ENCODE measurements at places on chromosomes 6 and 20. TPM values are rescaled to one million over a fixed set of nuclear protein-coding genes. Genes with fewer than 3 reads are reported as not detected.

DNA sequence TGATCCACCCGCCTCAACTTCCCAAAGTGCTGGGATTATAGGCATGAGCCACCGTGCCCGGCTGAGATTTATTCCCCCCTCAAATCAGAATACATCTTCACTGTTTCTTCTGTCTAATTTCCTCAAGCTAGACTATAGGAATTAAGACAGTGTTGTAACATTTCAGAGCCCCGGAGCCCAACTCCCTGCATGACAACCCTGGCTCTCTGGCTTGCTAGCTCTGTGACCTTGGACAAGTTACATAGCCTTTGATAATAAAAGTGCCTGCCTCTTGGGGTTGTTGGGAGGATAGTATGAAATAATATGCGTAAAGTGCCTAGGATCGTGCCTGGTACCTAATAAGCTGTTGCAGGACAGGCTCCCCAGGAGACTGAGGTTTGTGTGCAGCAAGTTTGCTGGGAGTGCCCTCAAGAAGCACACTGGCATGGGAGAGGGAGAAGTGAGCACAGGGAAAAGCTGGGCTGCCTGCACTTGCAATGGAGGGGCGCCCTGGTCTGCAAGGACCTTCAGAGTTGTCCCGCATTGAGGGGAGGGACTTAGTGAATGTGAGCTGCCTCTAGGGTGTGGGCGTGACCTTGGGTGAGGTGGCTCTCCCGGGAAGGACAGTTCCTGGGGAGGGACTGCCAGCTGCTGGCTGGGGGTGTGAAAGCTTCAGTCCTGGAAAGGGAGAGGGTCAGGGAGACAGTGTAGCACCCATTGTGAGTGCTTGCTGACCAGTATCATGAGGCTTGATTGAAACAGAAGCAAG is 43.4 kb downstream of the TAF8 start:
- H3K4me1 ChIP-seq, result no peaks in the 10 kb centered on the region
- H3K4me3 ChIP-seq, result no peak overlapping the region
- DNase-seq, result no peak
- no peaks in the 10 kb centered on the region for H3K36me3 ChIP-seq
- no peaks in the 10 kb centered on the region for H3K27me3 ChIP-seq
- no peak overlapping the region for H3K27ac ChIP-seq

GRCh38 chr6:13099771-13100170 is 228.6 kb downstream of the TBC1D7 start:
- no peaks in the 10 kb centered on the region for H3K36me3 ChIP-seq
- DNase-seq, result no peak
- H3K27ac ChIP-seq, result no peak overlapping the region
- H3K27me3 ChIP-seq, result no peaks in the 10 kb centered on the region

- H3K27me3 ChIP-seq, result no peaks in the 10 kb centered on the region
- no peaks in the 10 kb centered on the region for H3K36me3 ChIP-seq
- no peak for DNase-seq
- no peaks in the 10 kb centered on the region for H3K4me1 ChIP-seq
These were observed 94.9 kb upstream of the CD83 start for GRCh38 chr6:14022673-14023072.

DNA sequence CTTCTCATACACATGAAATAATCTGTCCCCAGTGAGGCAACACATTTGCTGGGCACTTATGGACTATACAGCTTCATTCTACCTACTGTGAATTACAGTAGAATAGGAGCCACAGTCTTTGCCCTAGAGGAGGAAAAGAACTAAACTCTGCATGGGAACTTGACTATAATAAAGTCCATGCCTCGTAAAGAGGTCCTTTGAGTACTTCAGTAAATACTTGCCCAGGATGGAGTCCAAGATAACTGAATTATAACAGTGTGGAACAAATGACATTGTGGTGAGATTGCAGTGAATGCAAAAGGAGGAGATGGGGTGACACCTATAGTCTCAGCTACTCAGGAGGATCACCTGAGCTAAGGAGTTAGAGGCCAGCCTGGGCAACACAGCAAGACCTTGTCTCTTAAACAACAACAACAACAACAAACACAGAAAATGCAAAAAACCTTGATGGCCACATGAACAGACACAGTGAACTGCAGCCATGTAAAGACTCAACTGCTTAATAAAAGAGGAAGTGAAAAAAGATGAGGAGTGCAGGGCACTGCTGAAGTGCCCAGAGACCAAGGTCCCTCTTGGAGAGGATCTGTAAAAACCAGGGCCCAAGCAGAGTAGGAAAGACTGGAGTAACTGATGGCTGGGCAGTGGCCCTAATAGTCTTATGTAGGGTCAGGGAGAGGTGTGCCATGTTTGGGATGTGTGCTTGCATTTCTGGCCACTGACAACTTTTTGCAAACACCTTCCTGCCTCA is 3.7 kb downstream of the MRPS18A start:
- no peak overlapping the region for H3K4me3 ChIP-seq
- no peaks in the 10 kb centered on the region for H3K27me3 ChIP-seq
- no peaks in the 10 kb centered on the region for H3K36me3 ChIP-seq
- no peak overlapping the region for H3K27ac ChIP-seq

GRCh38 chr20:620246-620645 is 10.1 kb upstream of the TCF15 start:
- H3K4me3 ChIP-seq, result no peak overlapping the region
- no peaks in the 10 kb centered on the region for H3K36me3 ChIP-seq
- DNase-seq, result no peak
- no peak overlapping the region for H3K27ac ChIP-seq
- no peaks in the 10 kb centered on the region for H3K4me1 ChIP-seq
- no peaks in the 10 kb centered on the region for H3K27me3 ChIP-seq

GRCh38 chr6:91166271-91167046 is 579.6 kb upstream of the MAP3K7 start:
- no peak for DNase-seq
- H3K27ac ChIP-seq, result no peak overlapping the region
- no peaks in the 10 kb centered on the region for H3K27me3 ChIP-seq
- no peak overlapping the region for H3K4me3 ChIP-seq
- no peaks in the 10 kb centered on the region for H3K4me1 ChIP-seq
- H3K36me3 ChIP-seq, result no peaks in the 10 kb centered on the region

DNA sequence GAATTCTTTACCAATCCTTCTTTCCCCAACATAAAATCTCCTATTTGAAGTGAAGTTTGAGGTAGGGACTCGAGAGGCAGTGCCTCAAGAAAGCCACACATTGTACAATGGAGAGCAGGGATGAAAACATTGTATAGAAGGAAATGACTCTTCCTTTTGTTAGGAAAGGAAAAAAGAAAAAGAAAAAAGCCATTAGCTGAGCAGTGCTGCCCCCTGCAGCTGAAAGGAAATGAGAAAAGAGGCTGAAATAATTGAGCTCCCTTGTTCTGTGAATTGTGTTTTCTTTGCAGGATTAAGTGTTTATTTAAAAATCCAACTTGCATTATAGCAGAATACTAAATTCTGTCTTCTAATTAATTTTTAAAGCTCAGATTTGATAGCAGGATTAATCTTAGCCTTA is 162.9 kb upstream of the SASH1 start:
- no peak for DNase-seq
- no peaks in the 10 kb centered on the region for H3K27me3 ChIP-seq
- no peaks in the 10 kb centered on the region for H3K36me3 ChIP-seq

DNA sequence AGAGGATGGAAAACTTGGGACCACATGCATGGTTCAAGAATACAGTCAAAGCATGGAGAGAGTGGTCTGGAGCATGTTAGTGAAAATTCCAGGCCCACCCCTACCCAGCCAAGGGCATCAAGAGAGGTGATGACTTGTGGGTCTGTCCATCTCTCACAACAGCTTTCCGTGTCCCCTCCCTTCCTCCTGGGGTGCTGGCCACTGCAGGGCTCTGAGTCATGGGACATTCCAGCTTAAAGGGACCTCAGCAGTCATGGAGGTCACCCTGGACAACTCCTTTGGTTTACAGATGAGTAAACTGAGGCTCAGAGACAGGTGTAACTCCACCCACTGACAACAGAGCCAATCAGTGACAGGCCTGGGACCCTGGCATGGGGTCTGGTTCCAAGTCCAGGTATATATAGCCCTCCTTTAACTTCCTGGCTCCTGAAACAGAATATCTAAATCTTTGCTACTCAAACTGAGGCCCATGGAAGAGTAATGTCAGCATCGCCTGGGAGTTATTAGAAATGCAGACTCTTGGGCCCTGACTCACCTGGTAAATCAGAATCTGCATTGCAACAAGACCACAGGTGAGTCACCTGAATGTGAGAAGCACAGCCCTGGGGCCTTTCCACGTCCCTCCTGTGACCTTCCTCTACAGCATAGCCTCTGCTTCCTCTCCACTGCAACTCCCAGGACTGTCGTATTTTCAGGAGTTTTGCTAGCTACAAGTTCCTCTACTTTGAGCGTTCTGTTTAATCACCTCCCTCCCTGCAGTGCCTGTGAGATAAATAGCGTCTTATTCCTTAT is 170.2 kb downstream of the ZDHHC14 start:
- DNase-seq, result no peak
- H3K36me3 ChIP-seq, result no peaks in the 10 kb centered on the region
- no peak overlapping the region for H3K27ac ChIP-seq

DNA sequence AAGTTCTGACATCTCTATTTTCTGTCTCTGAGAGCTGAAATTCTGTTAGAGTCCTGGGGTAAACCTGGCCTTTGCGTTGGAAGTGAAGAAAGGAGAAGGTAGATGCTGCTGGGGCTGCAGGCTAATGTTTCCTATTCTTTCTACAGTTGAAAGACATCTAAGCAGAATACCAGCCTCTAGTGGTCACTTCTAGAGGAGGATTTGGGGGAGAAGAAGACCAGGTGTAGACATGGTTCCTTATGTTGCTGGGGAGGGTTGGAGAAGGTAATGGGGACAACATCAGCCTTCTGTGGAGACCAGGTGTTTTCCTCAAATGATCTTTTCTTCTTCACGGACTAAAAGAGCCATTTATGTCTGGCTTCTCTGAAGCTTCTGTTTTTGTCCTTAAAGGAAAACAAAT is 62.6 kb downstream of the BTBD3 start:
- H3K4me3 ChIP-seq, result no peak overlapping the region
- H3K36me3 ChIP-seq, result no peaks in the 10 kb centered on the region
- no peak for DNase-seq
- H3K4me1 ChIP-seq, result no peaks in the 10 kb centered on the region
- no peak overlapping the region for H3K27ac ChIP-seq

GRCh38 chr6:142819603-142820337 is 125.2 kb downstream of the HIVEP2 start:
- no peaks in the 10 kb centered on the region for H3K27me3 ChIP-seq
- peak overlapping the region; percentile 32 for H3K4me3 ChIP-seq
- peaks cover 32% of the 10 kb centered on the region for H3K4me1 ChIP-seq
- DNase-seq, result no peak

- no peaks in the 10 kb centered on the region for H3K36me3 ChIP-seq
- DNase-seq, result no peak
- H3K4me1 ChIP-seq, result peaks cover 7% of the 10 kb centered on the region
- no peaks in the 10 kb centered on the region for H3K27me3 ChIP-seq
These were observed 162.2 kb downstream of the NKAIN2 start for GRCh38 chr6:123965894-123966293.

DNA sequence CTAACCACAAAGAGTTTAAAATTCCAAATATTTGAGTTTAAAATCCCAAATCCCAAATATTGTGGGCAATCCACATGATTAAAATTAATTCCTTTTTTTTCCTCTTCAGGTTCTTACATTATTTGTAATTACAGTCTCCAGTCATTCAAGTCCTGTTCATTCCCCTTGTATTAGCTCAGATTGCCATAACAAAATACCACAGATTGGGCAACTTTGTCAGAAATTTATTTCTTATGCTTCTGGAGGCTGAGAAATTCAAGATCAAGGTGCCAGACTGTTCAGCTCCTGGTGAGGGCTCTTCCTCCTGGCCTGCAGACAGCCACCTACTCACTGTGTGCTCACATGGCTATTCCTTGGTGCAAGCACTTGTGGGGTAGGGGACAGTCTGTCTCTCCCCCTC is 105.5 kb downstream of the ARMC2 start:
- H3K4me1 ChIP-seq, result no peaks in the 10 kb centered on the region
- DNase-seq, result no peak
- H3K27ac ChIP-seq, result no peak overlapping the region

- H3K4me3 ChIP-seq, result no peak overlapping the region
- DNase-seq, result no peak
- no peaks in the 10 kb centered on the region for H3K27me3 ChIP-seq
- H3K4me1 ChIP-seq, result no peaks in the 10 kb centered on the region
- no peaks in the 10 kb centered on the region for H3K36me3 ChIP-seq
- H3K27ac ChIP-seq, result no peak overlapping the region
These were observed 13.8 kb upstream of the GTF3C6 start for GRCh38 chr6:110944681-110945151.

DNA sequence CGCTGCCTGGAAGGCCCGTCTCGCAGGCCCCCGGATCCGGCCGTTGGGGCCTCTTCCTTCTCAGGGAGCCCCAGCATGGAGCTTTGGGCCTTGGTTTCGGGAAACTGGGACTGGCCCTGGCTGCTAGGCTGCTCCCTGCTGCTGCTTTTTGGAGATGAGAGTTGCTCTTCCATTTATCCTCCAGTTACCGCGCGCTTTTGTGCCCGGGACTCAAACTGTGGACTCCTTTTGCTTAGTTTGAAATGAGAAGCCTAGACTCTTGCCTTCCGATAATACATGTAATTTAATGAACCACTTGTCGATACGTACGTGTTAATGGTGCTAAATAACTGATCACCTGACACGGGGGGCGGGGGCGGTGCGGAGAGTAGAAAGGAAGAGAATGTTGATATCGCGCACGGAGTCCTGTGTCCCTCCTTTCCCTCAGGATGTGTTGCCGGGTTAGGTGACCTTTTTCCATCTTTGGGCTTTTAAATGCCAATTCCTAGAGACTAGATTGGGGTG is 968 bp downstream of the PHF3 start:
- peak overlapping the region; percentile 96 for H3K4me3 ChIP-seq
- DNase-seq, result peak; percentile 73
- H3K27ac ChIP-seq, result peak overlapping the region; percentile 85
- H3K4me1 ChIP-seq, result peaks cover 38% of the 10 kb centered on the region
- H3K27me3 ChIP-seq, result no peaks in the 10 kb centered on the region

- H3K4me1 ChIP-seq, result no peaks in the 10 kb centered on the region
- no peaks in the 10 kb centered on the region for H3K27me3 ChIP-seq
- H3K4me3 ChIP-seq, result no peak overlapping the region
- no peaks in the 10 kb centered on the region for H3K36me3 ChIP-seq
- H3K27ac ChIP-seq, result no peak overlapping the region
- no peak for DNase-seq
These were observed 174.8 kb downstream of the DOK5 start for GRCh38 chr20:54650052-54650719.

The LKAAEAR1 gene
- not detected for total RNA-seq

The EYS gene
- total RNA-seq, result 0.08 TPM

The GPLD1 gene
- 62.0 TPM for total RNA-seq

The LSM2 gene
- 7.3 TPM for total RNA-seq

The TP53TG5 gene
- not detected for total RNA-seq

The MOCS1 gene
- 6.7 TPM for total RNA-seq

The ZFP64 gene
- 3.2 TPM for total RNA-seq

Data from liver (tissue), 10 donors.